ENCODE measurements at places on chromosomes 2 and 18.
A peak's percentile ranks its signal among the peaks of the same experiment; 100 is the strongest.

DNA sequence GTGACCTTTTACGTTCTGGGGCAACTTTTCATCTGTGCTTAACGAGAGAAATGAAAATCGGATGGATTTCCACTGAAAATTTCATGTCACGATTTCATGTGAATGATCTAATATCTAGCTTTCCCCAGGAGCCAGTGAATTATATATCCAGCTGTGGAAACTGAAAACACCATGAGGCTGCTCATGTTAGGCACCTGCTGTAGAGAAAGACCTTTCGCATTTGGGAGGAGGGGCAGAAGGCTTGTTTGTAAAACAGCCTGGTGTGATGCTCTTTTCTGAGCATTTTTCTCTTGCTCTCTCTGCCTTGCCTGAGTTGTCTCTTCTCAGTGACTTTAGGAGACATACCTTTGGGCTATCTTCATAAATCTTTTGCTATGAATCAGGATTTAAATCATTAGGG is 84.6 kb upstream of the CYP1B1 start:
- no peak for DNase-seq

DNA sequence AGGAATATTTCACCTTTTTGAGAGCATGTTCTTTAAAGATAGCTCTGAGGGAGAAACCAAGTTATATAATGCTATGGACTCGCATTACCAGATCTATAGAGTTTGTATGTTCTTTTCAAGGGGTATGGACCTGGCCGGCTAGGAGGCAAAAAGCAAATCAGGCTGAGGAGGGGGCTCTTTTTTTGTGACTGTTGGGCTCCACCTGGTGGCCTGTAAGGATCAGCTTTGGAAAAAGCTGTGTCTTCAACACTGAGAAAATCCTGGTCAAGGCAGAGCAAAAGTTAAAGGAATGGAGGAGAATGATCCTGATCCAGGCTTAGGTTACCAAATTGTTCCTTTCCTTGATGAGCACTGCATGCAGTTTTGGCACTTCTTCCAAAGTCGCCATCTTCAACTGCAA is 180.5 kb downstream of the DIS3L2 start:
- DNase-seq, result peak; percentile 46

DNA sequence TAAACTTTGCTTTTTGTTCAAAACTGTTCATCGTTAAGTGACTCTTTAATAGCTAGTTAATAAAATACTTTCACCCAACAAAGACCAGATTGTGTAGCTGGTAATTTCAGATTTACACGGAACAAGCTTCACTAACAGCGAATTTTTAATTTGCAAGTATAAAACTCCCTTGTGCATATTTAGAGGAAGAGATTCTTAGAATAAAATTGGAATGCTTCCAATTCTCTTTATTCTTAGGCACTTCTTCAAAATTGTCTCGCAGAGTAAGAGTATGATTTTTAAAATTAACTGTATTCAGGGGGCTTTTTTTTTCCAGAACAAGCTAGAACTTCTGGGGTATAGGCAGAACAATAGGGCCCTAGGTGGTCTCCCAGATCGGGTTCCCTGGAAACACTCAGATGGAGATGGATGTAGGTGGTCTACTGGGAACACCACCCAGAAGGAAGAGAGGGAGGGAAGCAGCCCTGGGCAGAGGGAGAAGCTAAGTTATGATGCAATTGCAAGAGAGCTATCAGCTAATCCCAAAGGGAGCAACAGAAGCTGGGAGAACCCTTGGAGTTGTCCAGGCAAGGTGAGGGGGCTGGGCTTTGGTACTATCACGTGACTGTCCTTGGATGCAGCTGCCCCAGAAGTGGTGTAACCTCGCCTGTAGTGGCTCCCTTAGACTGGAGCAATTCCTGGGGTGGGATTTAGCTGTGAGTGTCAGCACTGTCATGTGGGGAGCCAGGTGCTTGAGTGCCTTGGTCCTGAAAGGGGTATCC is 151.7 kb upstream of the ASB18 start:
- no peak for DNase-seq

GRCh38 chr2:10434886-10435819 is 13.0 kb downstream of the ODC1 start:
- peak; percentile 64 for DNase-seq

DNA sequence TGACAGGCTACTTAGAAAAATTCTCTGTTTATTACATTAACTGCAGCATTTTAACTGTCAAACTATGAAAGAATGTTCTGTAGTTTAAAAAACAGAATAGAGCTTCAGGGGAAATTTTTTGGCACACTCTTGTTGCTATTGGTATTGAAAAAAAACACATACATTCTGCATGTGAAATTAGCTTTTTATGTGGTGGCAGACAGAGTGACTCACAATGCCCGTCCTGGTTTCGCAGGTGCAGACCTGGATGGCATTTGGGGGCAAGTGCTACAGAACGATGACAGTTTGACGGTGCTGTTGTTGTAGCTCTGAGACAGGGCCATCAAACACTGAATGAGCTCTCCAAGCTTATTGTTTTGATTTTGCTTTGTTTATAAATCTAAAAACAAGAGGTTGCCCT is 105.0 kb upstream of the MAP3K20 start:
- DNase-seq, result no peak

DNA sequence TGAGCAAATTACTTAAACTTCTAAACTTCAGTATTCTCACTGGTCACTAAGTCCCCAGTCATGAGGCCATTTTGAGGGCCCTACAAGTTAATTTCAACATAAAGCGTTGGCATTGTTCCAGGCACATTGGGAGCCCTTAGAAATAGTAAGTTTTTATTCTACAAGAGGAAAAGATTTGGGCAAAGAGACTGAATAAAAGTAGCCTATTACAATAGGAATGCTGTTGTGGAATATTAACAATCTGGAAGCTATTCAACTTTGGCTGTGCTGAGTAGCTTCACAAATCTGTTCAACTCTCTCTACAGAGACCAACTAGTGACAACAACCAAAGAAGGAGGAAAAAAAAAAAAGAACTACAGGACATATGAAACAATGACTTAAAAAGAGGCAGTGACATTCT is 1287.5 kb upstream of the NXPH2 start:
- DNase-seq, result no peak

DNA sequence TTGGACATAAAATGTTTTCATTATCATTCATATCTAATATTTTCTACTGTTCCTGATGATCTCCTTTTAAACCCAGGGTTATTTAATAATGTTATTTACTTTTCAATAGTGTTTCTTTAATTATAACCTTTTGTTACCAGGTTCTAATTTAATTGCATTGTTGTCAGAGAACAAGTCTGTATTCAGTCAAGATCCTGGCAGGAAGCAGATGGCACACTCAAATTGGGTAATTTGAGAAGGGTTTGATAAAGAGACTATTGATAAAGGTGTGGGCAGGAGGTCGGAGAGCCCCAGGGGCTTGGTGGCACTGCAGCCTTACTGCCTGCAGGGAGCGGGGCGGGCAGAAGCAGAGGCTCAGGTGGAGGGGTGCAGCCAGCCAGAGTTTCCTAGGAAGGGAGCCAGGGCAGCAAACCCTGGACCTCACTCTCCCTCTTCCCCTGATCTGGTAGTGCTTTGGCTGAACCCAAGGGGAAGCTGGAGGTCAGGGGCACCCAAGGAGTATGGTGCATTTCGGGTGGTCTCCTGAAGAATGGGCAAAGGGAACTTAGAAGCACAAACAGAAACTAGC is 2.3 kb upstream of the KIF1A start:
- DNase-seq, result no peak

DNA sequence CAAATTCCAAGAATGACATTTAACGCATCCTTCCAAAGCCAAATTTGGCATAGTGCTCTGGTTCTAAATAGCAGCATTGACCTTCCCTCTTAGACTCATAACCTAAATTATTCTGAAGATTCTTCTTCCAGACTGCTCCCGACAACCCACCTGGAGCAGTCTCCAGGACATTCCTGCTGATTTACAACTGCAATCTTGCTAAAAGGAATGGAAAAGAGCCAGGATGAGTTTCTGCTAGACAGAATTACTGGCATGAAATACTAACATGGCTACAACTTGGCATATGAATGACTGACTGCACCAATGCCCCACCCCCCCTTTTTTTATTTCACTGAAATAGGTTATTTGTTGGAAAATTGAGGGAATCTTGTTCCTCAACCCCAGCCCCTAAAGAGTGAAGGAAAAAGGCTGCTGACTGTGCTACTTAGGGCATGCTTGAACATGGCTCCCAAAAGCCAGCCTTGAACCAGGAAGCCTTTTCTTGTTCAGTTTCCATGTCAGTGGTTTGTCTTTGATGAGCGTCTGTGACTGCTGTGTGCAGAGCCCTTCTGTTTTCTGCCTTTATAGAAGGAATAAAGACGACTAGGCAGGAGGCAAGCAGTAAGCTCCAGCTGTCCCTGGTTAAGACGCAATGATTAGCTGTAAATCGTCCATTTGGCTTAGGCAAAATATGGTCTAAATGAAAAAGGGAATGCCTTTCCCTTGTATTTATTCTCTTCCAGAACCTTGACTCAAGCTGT is 47.4 kb upstream of the ITGB6 start:
- no peak for DNase-seq

DNA sequence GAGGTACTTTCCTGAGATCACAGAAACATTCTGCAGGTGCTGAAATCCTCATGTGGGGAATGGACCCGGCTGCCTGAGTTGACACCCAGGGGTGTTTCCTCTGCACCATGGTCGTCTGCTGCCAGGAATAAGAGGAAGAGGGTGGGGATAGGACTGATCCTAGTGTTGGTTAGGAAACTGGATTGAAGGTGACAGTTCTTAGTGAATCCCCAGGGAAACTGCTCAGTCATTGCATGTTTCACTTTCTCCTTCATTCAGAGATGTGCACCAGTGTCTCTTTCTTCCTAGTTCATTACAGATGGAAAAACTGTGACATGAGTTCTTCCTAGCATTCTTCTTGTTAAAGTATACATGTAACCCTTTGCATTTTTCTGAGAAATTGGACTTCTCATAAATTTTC is 294.3 kb downstream of the PTGR3 start:
- peak; percentile 9 for DNase-seq

GRCh38 chr18:27995770-27996502 is 181.0 kb downstream of the CDH2 start:
- no peak for DNase-seq

- no peak for DNase-seq
Measured at GRCh38 chr2:12044857-12045256, 298.4 kb downstream of the LPIN1 start.

GRCh38 chr2:28352104-28352503 is 40.6 kb upstream of the FOSL2 start:
- peak; percentile 81 for DNase-seq

GRCh38 chr18:64734063-64734462 is 585.2 kb upstream of the LINC00305 start:
- no peak for DNase-seq

GRCh38 chr2:43853141-43854081 is 14.6 kb downstream of the ABCG8 start:
- no peak for DNase-seq

DNA sequence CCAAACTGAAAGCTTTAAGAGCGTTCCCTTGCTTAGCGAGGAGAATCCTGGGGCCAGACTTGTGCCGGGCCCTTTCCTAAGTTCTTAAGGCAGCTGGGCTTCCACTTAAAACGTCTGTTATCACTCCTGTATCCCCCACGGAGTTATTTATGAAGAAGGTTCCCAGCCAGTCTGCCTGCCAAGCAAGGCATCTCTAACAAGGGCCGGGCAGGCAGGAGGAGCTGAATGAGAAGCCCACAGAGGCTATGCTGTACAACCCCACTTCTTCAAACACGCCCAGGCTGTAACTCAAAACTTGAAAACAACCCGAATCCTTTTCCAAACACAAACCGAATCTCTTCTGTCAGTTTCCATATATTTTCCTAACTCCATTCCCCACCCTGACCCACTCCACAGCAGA is 39.0 kb upstream of the ZFP36L2 start:
- DNase-seq, result peak; percentile 38

DNA sequence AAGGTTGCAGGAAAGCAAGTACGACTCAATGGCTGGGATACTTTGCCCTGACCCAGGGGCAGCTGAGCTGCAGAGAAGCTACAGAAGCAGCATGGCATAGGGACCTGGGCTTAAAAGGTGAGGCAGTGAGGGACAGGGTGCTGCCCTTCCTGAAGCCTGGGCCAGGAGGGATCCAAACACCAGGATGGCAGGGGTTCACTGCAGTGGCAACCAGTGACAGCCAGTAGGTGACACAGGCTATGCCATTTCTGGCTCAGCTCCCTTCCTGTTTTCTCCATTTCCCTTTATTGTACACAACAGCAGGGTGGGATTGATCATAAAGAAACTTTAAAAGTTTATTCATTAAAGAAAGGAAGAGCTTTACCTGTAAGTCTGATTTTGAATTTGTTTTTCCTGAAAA is 48.8 kb downstream of the CABYR start:
- DNase-seq, result no peak

GRCh38 chr2:134917360-134917865 is 1.2 kb upstream of the CCNT2 start:
- no peak for DNase-seq

Measured in mesenchymal stem cell (in vitro differentiated cells and primary cell).